ENCODE measurements at places on chromosomes 6 and 20. TPM values are rescaled to one million over a fixed set of nuclear protein-coding genes. Genes with fewer than 3 reads are reported as not detected.

DNAH8 gene
- under 0.01 TPM for total RNA-seq

SRSF12 gene
- total RNA-seq, result 0.28 TPM

NKAPL gene
- 2.1 TPM for total RNA-seq

KCNK16 gene
- total RNA-seq, result not detected

BMP7 gene
- not detected for total RNA-seq

MYLK2 gene
- total RNA-seq, result under 0.01 TPM

RIPOR2 gene
- 1.1 TPM for total RNA-seq

SLC32A1 gene
- under 0.01 TPM for total RNA-seq
